K562 (cell line): ENCODE measurements at places on chromosomes 5 and 9. TPM values are rescaled to one million over a fixed set of nuclear protein-coding genes. Genes with fewer than 3 reads are reported as not detected.

SPINK4 gene
- 0.80 TPM in 1 of 2 replicates, not detected in the other for total RNA-seq

- no peak for DNase-seq
Observed at GRCh38 chr9:38026840-38027527, 42.0 kb downstream of the SHB start.

GRCh38 chr5:172758834-172759149 lies 12.2 kb downstream of the DUSP1 start:
- DNase-seq = no peak

GRCh38 chr5:68502531-68502930 lies 287.0 kb downstream of the PIK3R1 start:
- DNase-seq = no peak

DNA sequence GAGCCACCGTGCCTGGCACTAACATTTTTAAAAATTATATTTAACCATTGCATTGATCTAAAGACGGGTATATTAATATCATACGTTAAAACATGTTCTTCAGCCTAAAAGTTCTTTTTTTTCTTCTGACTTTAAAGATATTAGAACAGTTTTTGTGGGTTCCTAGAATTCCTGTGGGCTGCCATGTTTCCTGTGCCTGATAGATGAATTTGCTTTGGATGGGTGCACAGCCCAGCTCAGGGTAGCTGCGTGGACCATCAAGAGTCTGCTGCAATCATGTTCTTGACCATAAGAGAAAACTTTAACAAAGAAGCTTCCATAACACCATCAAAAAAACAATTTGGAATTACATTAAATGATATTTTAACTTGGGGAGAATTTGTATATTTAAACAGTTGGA lies 2.4 kb upstream of the LAMC3 start:
- no peak for DNase-seq
